ENCODE measurements at places on chromosomes 2 and 18.

GRCh38 chr2:159904127-159904958 lies 106.3 kb upstream of the CD302 start:
- peak; percentile 74 for DNase-seq

GRCh38 chr2:112007493-112007892 lies 47.6 kb upstream of the TMEM87B start:
- no peak for DNase-seq

- no peak for DNase-seq
Observed at GRCh38 chr2:215765729-215766360, 247.5 kb downstream of the MREG start.

GRCh38 chr2:98385050-98385699 lies 38.9 kb downstream of the CNGA3 start:
- DNase-seq, result peak; percentile 12

DNA sequence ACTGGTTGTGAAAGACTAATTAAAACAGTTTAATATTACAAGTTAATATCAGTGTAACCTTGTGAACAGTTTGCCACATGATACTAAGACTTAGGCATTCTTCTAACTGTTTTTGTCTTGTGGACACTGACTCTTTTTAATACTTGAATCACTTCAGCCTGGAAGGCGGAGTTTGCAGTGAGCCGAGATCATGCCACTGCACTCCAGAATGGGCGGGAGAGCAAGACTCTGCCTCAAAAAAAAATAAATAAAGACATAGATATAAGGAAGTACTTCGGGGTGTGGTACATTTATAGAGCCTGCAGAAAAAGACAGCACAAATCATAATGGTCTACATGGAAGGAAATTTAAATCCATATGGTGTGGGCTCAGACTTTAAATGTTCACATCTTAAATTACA lies 300.4 kb upstream of the NETO1 start:
- DNase-seq, result no peak

DNA sequence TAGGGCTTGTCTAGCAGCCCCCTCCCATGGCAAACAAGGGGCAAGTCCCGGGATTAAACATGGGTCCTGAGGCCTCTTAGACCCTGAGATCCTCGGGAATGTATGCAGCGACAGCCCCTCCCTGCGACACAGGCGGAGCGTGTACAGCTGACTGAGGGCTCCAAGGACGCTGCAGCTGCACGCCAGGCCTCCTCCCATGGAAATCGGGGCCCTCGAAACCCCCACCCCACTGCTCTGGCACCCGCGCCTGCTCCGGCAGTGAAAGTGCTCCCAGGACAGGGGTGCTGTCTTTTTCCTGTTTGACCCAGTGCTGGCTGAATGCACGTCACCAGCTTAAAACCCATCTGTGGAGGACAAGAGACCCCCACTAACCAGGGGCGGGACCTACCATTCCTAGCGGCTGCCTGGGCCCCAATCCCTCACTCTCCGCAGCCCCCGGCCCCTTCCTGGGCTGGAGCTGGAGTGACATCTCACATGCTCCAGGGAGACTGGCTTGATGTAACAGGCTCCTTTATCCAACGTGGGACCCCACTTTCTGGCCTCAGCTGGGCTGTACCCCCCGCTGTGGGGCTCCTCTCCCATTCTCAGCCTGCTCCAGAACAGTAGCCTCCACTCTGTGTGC lies 247.7 kb downstream of the TWIST2 start:
- no peak for DNase-seq

DNA sequence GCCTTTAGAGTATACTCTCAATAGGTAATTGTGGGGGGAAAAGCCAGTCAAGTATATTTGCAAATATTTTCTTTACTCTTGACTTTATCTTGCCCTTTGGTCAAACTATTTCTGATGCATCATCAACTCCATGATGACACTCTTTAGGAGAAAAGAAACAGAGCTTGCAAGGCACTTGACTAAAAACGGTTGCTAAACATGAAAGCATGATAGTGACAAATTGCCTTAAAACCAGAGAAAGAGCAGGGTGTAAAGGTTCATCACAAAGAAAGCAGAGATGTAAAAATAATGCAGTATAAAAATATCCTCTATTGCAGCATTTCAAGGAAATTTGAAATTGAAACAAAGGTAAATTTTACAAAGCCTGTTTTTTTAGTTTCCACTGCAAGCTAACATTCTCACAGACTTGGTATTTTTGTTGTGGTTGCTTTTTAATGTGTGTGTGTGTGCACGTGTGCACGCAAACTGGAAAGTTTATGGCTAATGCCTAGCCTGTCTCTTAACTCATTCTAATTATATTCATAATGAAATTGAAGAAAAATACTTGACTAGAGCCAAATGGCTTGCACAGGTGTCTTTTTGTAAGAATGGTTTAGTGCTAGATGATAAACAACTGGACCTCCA lies 503.6 kb downstream of the ARHGAP15 start:
- DNase-seq, result no peak

GRCh38 chr2:99481527-99481926 lies 8.3 kb downstream of the REV1 start:
- DNase-seq, result no peak

GRCh38 chr18:51137026-51137729 lies 60.3 kb downstream of the MEX3C start:
- DNase-seq, result no peak

- no peak for DNase-seq
Observed at GRCh38 chr18:22020127-22020866, 149.1 kb upstream of the GATA6 start.

DNA sequence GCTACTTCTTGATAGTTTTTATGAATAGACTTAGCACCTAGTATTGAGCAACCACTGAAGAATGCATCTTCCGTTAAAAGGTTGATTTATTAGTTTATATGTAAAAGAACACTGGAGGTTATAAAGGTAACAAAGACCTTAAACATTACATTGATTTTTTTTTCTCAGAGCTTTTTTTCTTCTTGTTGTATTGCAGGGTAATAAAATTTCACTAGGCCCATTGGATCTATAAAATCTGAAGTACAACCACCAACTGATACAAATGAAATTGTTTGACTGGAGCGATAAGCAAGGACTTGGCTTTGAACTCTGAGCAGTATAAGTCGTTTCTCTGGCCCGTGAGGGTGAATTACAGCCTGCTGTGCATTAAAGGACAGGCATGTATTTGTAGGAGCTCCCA lies 344.0 kb downstream of the LRRTM1 start:
- DNase-seq, result no peak

GRCh38 chr18:56353663-56354260 lies 284.6 kb downstream of the TXNL1 start:
- DNase-seq, result no peak

GRCh38 chr2:40434731-40435271 lies 17.1 kb downstream of the SLC8A1 start:
- no peak for DNase-seq

- DNase-seq, result no peak
Observed at GRCh38 chr18:55751476-55751875, 163.5 kb upstream of the TCF4 start.

GRCh38 chr2:23384551-23385343 lies at the start of gene KLHL29:
Gene KLHL29, plus strand, starts transcription at chr2:23385179. Its CDS starts 177,018 bp downstream, at chr2:23562197.
- DNase-seq, result peak; percentile 49

GRCh38 chr2:121063471-121063870 lies 221.5 kb downstream of the TFCP2L1 start:
- no peak for DNase-seq

GRCh38 chr2:45872211-45872610 lies 220.7 kb downstream of the PRKCE start:
- no peak for DNase-seq

- DNase-seq, result no peak
Observed at GRCh38 chr18:66599190-66599589, 4.7 kb downstream of the CDH19 start.

DNA sequence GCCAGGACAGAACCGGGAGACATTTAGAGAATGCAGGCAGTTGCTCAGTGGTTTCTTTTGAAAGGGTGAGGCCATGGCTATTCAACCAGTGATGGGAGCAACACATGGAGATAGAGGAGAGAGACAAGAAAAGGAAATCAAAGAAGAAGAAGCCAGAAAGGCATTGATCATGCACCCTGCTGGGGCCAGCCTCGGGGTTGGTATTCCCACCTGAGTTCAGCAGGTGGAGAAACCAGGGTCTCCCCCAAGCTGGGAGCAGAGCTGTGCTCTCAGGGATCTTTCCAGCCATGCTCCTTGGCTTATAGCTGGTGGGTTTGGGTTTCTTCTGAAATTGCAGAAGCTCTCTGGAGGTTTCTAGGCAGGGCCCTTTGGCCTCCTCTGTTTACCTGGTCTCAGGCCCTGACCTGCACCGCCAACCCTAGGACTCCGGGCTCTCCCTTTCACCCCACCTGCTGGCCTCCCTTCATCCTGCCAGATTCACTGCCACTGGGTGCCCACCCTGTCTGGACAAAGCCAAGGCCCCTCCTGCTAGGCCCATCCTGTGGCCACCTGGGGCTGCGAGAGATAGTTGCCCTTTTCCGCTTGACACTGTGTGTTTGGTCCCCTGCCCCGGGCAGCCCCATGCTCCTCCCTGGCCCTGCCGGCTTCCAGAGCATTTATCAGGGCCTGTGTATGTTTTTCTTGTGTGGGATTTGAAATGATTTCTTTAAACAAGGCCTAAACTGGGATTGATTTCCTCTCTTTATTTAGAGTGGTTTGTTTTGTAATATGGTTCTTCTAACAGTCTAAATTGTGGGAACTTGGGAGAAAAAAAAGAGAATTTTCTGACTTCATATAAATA lies 126.7 kb downstream of the DDX1 start:
- DNase-seq, result no peak

- DNase-seq, result no peak
Observed at GRCh38 chr2:121825003-121825950, 69.8 kb downstream of the TSN start.

- DNase-seq, result no peak
Observed at GRCh38 chr2:26770986-26771586, 7.0 kb downstream of the SLC35F6 start.

DNA sequence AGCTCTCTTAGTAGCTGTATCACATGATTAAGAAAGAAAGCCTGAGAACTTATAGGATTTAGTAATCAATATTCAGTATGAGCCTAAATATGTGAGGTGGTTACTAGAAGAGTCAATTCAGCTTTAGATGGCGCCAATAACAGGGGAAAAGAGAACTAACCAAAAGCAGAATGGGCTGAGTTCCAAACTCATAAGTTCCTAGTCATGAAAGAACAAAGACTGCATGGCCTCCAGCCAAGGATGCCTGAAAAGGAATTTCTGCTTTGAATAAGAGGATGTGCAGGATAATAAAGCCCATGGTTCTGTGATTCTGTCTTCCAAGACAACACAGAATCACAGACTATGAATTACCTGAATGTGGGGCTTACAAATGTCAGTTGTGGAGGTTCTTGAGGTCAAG lies 196.5 kb downstream of the SATB2 start:
- DNase-seq, result no peak

- no peak for DNase-seq
Observed at GRCh38 chr2:20737505-20737904, 70.6 kb downstream of the GDF7 start.

GRCh38 chr2:16832910-16833309 lies 167.3 kb upstream of the CYRIA start:
- DNase-seq, result no peak

DNA sequence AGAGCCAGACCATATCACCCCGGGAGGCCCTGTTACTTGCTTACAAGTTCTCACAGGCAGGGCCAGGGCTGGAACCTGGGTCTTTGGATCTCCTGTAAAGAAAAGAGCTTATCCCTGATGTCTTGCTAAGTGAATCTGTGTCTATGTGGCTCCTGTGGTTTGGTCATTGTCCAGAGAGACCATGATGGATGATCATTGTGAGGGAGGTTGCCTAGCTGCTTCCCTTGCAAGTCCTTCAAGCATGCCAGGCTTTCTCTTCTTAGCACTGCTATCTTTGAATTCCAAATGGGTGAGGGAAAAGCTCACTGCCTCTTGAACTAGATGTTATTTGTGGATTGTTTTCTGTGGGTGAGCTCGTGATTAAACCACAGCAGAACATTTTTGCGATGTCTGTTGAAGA lies 151.6 kb downstream of the FSHR start:
- DNase-seq, result no peak

GRCh38 chr2:27807476-27807875 lies 36.0 kb downstream of the MRPL33 start:
- DNase-seq, result no peak

DNA sequence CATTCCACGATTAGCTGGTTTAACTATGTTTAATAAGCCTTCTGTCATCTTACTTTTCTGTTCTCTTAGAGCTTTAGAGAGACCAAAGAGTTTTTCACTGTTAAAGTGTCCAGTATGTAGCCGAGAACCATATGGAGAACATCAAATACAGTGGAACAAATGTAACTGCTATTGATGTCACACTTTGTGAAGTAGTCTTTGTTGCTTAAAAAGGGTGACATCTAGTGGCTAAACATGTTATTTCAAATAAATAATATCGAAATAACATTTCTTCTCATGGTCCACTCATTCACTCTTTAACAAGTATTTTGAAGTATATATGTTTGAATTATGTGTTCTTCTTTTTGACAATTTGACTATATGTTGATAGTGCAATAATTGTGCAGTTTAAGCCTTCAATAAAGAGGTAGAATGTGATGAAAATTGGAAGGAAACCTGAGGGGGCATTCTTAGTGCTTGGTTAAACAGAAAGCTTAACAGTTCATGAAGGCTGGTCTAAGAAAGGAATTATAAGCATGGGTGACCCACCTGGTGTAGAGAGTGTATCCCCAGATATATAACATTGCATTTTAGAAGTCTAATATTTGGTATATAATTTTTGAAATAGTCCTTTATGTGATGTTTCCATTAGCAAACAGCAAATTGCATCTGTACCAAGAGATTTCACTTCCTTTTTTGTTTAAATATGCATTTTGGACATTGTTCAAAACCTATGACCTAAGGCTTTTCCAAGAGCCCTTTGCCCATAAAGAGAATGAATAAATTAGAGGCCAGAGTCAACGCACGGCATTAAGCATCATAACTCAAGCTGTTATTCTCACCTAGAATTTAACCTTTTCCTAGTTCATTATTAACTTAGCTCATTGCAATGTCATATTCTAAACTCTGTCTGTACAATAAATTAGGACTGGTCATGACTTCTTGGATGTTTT lies 112.1 kb downstream of the KYNU start:
- DNase-seq, result no peak

DNA sequence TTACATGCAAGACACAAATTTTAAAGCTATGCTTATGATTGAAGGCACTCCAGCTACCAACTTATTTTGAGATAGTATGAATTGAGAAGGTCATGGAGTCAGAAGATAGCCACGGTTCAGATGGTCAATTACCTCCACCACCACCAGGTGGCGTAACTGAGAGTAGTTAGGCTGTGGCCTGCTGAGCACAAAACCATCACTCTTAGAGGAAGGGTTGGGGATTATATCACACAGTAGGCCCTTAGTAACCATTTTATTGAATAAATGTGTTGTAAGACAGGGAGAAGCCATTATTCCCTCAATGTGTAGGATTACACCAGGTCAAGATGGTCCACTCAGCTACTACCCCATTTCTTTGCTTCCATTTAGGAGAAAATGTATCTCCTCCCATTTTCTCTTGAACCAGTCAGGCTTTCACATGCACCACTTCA lies 18.8 kb downstream of the KLHL41 start:
- DNase-seq, result peak; percentile 29

GRCh38 chr2:58497168-58497567 lies 256.0 kb upstream of the FANCL start:
- no peak for DNase-seq
